CD8-positive, alpha-beta memory T cell (primary cell): ENCODE measurements at places on chromosomes 11 and 22. TPM values are rescaled to one million over a fixed set of nuclear protein-coding genes. Genes with fewer than 3 reads are reported as not detected.

DNA sequence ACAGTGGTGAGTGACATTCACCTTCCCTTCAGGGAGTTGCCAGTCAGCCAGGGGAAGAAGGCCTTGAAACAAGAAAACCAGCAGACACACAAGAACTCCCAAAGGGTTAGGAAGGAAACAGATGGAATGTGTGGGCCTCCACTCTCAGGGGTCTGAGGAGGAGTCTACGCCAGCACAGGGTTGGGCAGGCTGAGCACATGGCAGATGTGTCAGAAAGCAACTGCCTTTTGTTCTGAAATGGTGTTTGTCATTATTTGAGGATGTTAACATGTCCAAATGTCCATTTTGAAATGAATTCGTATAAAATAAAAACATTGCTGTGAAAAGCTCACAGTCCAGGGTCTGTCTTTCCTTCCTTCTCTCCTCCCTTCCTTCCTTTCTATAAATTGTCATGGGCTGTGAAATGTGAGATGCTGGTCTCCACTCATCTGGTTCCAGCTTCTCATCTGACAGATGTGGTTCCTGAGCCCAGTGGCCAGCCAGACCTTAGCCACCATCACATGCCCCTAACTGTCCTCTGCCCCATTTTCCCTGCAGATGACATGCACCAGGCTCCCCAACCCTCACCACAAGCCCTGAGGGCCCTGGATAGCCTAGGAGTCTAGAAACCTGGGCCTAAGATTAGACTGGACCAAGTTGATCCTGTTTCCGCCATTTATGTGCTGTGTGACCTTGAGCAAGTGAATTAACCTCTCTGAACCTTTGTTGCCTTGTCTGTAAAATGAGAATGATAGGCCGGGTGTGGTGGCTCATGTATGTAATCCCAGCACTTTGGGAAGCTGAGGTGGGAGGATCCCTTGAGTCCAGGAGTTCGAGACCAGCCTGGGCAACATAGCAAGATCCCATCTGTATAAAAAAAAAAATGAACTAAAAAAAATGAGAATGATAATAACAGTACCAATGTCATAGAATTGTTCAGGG, 56.2 kb upstream of the CRYBB3 start:
- no peak for DNase-seq

- no peak for DNase-seq
Measured at GRCh38 chr11:5069272-5069671, at the start of gene OR52E1. Gene OR52E1 (plus strand): TSS chr11:5069572.

DNA sequence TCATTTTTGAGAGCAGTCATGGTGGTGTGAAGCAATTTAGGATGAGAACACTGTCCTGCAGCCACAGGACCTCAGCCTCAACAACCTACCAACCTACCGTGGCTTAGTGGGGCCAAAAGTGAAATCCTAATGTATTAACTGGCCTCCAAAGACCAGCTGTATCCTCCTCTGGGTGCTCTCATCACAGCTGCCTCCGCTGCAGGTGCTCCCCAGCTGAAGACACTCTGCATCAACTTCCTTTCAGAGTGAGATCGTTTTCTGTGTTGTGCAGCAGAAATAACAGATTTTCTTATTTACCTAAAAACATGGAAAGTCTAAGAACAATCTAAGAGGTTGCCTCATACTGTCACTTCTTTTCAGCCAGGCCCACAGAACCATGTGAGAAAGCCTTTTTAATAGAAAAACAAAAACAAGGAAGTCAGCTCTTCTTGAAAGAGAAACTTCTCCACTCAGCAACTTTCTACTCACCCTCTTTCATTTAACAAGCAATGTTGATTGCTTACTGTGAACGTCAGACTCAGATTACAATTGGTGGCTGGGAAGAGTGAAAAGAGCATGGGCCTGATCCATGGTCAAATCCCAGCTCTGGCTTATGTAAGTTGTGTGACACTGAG, 136.1 kb downstream of the TENM4 start:
- DNase-seq = no peak

DNA sequence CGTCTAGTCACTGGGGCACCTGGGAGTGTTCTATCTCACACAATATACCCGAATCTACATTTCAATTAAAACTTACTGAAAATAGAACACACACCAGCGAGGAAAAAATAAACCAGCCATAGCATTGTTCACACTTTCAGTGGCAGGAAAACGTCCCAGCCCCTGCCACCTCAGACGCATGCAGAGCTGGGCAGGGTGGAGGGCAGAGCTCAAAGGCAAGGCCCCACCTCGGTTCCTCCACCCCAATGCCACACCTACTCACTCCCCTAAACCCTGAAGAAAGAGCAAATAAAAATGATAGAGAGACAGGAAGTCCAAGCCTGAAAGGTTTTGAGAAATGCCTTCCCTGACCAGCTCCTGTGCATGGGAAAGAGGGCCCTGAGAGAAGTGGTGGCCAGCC, 14.8 kb downstream of the B3GNT6 start:
- DNase-seq = no peak

DNA sequence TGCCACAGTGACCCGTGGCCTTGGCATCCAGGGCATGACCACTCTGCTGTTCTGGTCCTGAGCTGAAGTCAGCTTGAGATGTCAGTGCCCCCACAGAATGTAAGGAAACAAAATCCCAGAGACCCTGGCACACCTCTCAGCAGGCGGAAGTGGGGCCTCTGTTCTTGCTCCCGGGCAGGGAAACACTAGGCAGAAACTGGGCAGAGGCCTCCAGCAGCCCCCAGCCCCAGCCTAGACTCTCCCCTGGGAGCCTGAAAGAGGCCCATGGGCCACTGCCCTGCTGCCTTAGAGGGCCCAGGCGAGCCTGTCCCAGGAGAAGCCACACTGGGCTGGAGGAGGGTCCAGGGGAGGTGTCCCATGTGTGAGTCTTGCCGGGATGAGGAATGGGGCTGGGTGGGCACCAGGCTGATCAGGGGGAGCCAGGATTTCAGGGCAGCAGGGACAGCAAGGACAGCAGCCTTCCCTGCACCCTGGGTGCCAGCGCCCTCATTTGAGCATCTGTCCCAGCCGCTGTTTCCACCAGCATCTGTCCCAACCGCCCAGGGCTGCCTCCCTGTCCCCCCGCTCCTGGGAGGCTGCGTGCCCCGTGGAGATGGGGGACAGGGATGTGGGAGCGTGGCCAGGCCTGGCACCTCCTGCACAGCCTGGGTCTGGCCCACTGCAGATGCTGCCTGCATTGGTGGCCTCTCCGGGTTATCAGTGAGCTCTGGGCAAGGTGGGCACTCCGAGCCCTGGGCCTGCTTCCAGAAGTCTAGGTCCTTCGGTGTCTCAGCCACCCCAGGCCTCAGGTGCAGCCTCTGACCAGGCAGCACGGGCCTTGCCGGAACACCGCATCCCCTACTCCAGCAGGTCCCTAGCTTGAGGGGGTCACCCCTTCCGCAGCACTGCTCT, 1072.4 kb downstream of the BRD1 start:
- DNase-seq = no peak

GRCh38 chr11:72389116-72389515, 45.2 kb downstream of the CLPB start:
- no peak for DNase-seq

FAM118A gene
- 27.8 TPM for polyA plus RNA-seq

CASP5 gene
- not detected for polyA plus RNA-seq

SPATA19 gene
- not detected for polyA plus RNA-seq

BTBD18 gene
- 0.89 TPM for polyA plus RNA-seq
